ENCODE measurements at places on chromosomes 2 and 18.
A peak's percentile ranks its signal among the peaks of the same experiment; 100 is the strongest.

GRCh38 chr2:73931531-73932500 lies 5.1 kb downstream of the DGUOK start:
- no peak for DNase-seq

DNA sequence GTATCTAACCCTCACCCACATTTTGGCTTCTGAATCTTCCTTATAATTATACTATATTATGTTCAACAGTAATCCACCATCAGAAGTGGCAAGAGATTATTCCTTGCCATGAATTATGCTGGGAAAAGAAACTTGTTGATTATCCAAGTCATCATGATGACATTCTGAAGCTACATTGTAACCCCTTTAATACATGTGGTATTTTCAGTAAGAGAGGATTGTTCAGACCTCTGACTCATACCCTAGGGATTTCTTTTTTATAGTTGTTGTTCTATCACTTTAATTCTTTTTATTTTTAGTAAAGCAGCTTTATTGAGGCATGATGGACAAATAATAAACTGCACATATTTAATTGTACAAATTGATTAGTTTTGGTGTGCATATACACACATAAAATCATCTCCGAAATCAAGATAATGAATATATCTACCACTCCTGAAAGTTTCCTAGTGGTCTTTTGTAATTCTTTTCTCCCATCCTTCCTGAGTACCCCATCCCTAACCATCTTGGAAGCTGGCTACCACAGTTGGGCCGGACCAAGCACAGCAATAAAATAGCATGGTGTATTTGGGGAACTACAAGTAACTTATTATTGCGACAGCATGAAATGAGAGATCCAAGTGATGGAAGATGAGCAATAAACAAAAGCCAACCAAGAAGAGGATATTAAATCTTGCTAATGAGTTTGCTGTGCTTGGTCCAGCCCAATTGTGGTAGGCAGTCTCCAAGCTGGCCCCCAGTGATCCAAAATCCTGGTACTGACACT lies 159.9 kb downstream of the BARD1 start:
- DNase-seq, result no peak

GRCh38 chr2:101569886-101570520 lies 95.1 kb upstream of the RFX8 start:
- DNase-seq, result no peak

GRCh38 chr2:175293776-175294175 lies 112.3 kb upstream of the ATP5MC3 start:
- DNase-seq, result no peak

DNA sequence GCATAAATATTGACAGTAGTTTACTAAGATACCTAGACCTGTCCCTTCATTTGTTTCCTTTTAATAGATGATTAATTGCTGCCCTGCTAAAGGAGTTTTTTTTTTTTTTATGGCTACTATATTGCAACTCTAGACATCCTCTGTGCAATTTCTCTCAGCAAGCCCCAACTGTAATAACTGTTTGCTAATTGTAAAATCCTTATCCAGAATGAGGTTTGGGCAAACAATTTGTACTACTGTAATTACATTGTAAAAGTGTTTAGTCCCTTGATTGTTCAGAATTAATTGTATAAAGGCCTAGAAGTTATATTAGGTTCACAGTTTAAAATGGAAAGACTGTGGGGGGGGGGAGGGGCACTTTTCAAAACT lies 3.7 kb upstream of the MEIS1 start:
- DNase-seq, result peak; percentile 24

DNA sequence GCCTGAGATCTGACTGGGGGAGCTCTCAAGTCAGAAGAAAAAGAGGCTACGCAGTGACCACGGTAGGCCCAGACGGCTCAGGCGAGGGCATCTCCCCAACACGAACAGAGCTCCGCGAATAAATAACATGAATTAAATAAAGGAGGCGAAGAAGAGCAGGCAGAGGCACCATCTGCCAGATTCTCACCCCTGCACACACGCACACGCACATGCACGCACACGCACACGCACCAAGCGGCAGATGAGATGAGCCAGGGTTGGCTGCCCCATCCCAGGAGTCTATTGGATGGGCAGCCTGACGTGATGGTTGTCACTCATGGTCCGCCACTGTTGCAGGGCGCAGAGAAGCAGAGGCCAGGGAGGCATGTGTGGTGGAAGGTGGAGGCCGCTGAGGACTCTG lies 50.4 kb upstream of the ASXL2 start:
- no peak for DNase-seq

GRCh38 chr18:26926066-26926675 lies 60.7 kb upstream of the AQP4 start:
- no peak for DNase-seq

DNA sequence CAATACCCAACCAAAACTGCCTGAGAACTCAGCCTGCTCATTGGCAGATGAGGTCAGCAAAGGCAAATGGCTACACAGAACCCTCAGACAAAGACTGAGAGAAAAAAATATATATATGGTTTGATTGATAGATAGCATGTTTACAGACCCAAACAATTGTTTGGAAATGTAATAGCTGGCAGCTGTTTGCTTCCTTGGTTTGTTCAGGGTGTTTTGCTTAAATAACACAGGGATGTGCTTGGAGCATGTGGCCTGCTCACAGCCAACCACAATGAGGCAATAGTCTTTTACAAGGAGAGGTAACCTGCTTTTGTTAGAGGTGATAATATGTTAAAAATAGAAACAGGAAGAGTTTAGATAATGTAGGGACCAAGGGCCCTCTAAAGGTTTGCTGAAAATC lies 84.5 kb downstream of the PDK1 start:
- DNase-seq, result peak; percentile 68

DNA sequence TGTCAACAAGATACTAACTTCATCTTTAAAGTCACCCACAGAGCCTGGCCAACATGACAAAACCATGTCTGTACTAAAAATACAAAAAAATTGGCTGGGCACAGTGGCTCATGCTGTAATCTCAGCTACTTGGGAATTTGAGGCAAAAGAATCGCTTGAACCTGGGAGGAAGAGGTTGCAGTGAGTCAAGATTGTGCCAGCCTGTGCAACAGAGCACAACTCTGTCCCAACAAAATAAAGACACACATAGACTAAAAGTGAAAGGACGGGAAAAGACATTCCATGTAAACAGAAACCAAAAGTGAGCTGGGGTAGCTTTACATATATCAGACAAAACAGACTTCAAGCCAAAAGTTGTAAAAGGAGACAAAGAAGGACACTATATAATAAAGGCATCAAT lies 34.8 kb downstream of the USP34 start:
- no peak for DNase-seq

DNA sequence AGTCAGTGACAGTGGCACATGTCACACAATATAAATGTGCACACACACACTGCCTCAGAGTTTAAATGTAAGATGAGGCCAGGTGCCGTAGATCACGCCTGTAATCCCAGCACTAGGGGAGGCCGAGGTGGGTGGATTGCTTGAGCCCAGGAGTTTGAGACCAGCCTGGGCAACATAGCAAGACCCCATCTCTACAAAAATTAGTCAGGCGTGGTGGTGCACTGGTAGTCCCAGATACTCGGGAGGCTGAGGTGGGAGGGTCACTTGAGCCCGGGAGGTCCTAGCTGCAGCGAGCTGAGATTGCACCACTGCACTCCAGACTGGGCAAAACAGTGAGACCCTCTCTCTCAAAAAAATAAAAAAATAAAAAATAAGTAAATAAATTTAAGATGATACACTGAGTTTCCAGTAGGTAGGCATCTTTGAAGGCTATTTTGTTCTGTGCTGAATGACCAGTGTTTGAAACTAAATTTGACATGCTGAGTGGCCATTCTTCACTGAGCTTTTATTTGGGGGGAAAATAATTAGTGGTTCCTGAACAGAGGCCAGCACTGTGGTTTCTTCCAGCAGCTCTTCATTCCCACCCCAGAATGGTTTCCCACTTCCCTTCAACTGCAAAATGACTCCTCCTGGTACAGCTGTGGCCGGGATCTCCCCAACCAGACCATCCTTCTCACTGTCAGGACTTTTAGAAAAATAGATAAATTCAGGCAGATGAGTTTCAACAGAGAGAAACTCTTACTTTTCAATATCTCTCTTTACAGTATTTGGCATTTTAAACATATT lies 44.9 kb downstream of the PSMG2 start:
- DNase-seq, result no peak

DNA sequence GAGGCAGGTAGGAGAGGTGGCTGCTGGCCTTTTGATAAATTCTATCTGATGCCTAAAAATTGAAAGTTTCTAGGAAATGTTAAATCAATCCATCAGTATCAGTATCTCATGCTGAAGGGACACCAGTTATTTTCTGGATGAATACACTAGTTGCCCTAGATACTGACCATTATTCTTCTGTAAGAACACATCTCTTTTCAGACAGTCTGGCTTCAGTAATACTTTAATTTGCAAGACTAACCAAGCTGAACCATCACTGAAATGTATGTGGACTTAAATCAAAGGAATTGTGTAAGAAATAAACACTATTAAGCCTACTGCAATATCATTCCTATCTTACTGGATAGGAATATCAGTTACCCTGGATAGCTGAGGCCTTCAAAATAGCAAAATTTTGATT lies 1546.3 kb downstream of the LRP1B start:
- no peak for DNase-seq

GRCh38 chr2:29401994-29402393 lies 286.8 kb downstream of the CLIP4 start:
- no peak for DNase-seq

DNA sequence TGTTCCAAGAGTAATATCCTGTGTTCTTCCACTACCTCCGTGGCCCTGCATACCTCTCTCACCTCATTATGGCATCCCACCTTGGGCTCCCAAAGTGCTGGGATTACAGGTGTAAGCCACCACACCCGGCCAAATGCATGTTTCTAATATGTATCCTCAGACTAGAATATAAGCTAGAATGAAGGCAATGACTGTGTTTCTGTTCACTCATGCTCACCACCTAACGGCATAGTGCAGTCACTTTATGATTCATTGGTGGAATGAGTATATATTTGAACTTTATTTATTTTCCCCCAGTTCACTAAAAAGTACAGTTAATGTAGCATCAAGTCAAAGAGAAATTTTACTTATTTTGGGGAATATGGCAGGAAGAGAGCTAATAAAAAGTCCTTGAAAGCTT lies 11.3 kb downstream of the PIGN start:
- no peak for DNase-seq

- DNase-seq, result no peak
Measured at GRCh38 chr2:85907671-85908157, 18.9 kb upstream of the ST3GAL5 start.

DNA sequence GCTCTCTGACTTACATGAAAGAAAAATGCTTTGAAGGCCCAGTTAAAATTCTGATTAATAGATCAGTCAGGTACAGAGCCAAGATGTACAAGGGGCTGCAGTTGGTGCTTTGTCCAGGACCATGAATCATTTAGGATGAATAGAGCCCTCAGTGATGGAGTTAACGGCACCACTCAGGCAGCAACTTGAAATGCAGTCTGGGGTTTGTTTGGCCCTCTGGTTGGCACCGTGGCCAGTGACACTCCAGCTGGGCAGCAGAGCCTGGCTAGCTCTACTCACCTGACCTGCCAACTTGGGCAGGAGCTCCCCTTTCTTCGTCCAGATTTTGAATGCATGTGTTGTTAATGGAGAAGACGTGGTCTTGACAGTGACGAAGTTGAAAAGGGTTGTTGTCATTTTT lies 493.0 kb upstream of the ACVR2A start:
- DNase-seq, result no peak

GRCh38 chr2:41999128-41999480 lies 48.7 kb upstream of the PKDCC start:
- DNase-seq, result no peak

DNA sequence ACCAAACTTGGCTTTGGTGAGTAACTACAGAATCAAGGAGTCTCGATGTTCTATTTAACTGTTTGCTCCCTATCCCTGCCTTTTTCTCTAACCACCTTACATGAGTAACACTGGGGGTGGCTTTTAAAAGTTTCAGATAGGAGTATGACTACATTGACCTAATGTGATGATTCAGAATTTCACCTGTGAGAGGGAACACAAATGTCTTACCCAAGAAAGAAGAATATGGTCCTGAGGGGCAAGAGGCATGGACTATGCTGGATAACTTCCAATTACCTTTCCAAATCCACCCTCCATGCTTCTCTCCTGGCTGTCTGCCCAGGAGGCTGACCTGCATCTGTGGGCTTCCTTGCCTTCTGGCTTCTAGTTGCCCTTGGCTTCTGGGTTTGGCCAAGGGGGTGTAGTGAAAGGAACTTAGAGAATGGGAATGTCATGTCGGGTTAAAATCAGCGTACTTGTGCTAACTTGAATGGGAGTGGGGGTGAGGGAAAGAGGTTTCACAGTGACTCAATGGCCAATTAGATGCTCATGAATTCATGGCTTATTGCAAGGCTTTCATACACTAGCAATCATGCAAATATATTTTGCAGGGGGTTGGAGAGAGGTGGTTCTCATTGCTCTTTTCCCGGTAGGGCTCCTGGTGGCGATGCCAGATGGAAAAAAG lies 5.3 kb upstream of the IL36G start:
- DNase-seq, result no peak

DNA sequence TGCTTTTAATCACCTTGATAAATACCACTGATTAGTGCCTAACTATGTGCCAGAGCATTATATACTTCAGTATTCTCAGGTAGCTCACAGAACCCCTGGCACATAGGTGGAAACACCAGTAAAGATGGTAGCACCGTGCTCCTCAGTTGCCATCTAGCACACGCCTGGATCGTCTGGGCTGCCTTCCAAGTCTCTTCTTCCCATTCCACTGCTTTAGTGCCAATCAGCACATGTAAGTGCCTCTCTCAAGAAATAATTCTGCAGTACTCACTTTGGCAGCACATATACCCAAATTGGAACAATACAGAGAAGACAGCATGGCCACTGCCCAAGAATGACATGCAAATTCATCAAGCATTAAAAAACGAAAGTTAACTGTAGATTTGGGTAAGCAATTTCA lies 13.0 kb downstream of the POLR2D start:
- DNase-seq, result no peak

GRCh38 chr2:101613056-101613704 lies 84.3 kb upstream of the MAP4K4 start:
- DNase-seq, result no peak

DNA sequence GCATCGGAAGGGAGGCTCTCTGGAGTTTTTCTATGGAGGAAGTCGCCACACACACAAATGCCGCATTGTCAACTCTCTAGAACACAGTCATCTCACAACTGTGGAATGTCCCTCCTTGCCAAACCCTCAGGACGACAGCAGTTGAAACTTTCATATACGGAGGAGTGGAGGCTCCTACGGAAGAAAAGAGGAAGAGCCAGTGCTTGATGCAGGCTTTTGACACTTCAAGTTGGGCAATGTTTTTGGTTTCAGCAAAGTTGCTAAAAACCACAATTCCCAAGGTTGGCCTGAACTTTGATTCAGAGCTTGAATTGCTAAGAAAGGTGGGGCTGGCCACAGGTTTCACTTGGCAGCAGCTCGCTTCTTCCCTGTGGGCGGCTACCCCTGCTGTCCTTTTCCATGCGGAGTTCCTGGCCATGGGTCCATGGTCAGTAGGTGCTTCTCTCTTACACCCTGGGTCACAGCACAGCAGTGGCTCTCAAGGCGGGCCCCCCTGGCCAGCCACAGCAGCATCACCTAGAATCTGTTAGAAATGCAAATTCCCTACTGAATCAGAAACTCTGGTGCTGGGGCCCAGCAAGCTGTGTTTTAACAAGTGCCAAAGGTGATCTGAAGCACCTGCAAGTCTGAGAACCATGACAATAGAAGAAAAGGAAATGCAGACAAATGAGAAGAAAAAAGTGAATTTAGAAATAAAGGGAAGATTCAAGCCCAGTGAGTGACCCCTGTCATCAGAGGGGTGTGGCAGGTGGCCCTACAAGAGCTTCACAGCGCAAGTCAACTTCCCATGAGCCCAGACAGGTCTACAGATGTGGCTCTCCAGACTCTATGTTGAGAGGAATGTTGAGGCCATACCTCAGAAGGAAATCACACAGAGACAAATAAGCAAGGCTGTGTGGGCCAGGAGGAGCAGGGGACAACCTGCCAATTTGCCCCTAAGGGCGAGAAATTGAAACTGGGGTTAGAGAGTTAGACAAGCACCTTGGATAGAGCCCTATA lies 856.4 kb downstream of the RNF144A start:
- no peak for DNase-seq

Data from DMS153 (cell line).